ENCODE measurements at places on chromosomes 1 and 21.

GRCh38 chr1:32538887-32539583, at the start of gene ZBTB8A:
Gene ZBTB8A, plus strand, starts transcription at chr1:32539427. Its CDS starts 53,505 bp downstream, at chr1:32592932.
- H3K4me3 ChIP-seq: peak within 1 kb of the TSS; percentile 76
- H3K27me3 ChIP-seq: peaks cover 88% of the 10 kb centered on the region
- H3K4me1 ChIP-seq: peaks cover 8% of the 10 kb centered on the region
- DNase-seq: peak; percentile 14

DNA sequence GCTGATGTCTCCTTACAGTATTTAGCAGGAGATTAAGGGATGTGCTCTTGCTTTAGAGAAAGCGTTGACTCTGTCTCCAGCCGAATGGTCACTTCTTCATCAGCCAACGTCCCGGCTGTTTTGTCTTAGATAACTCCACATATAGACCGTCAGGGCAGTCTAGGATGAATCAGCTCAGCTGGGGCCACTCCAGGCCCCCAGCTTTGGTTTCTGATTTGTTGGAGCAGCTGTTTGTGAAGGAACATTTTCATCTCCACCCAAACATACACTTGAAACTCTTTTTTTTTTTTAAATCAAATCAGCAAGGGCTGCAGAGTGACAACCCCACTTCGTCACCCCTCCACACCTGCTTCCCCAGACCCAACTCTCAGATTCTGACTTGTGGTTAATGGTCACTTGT, 206.1 kb upstream of the GALNT2 start:
- no peak for DNase-seq
- no peak overlapping the region for H3K27ac ChIP-seq
- H3K27me3 ChIP-seq: no peaks in the 10 kb centered on the region
- peaks cover 6% of the 10 kb centered on the region for H3K4me1 ChIP-seq
- H3K4me3 ChIP-seq: no peak overlapping the region

DNA sequence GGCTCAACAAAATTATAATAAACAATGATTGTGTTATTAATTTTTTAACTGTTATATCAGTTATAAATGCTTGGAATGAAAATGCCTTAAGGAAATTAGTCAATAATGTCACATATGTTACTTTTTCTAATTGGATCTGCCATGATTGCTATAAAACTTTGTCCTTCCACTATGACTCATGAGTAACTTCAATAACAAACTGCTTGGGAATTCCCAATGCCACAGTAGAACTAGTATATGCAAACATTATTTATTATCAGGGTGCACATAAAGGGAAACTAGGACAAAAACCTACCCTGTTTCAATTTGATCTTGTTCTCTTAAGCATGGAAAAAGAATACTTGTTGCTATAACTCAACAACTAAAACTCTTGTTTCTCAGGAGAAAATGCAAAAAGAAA, 59.1 kb upstream of the PDC start:
- H3K27me3 ChIP-seq: no peaks in the 10 kb centered on the region
- H3K4me3 ChIP-seq: no peak overlapping the region
- H3K36me3 ChIP-seq: peaks cover 5% of the 10 kb centered on the region
- DNase-seq: no peak
- peaks cover 9% of the 10 kb centered on the region for H3K4me1 ChIP-seq

DNA sequence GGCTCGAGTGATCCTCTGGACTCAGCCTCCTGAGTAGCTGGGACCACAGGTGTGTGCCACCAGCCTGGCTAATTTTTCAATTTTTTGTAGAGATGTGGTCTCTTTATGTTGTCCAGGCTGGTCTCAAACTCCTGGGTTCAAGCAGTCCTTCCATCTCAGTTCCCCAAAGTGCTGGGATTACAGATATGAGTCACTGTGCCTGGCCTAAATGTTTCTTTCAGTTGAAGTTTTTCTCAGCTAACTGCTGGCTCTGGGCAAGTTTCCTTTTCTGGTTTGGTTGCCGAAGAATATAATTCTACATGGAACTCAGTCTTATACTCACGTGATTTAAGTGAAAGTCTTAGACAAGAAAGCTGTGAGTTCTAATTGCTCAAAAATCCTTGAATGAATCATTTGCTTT, 57.0 kb downstream of the SASS6 start:
- peak overlapping the region; percentile 19 for H3K27ac ChIP-seq
- peaks cover 19% of the 10 kb centered on the region for H3K4me1 ChIP-seq
- no peak overlapping the region for H3K4me3 ChIP-seq

DNA sequence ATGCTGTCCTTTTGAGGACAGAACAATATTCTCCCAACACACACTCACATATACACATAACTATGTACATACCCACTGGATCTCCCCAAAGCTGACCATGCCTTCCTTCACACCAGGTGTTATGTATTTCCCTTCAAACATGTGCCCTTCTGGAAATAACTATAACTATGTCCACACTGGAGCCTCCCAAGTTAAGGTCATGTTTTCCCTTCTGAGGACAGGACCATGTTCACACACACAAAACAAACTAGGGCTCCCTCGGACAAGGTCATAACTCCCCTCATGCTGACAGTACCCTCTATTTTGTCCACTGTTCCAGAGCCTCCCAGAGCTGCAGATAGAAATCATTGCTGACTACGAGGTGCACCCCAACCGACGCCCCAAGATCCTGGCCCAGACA, 7.8 kb downstream of the MMACHC start:
- H3K4me1 ChIP-seq: peaks cover 2% of the 10 kb centered on the region
- peak overlapping the region; percentile 3 for H3K27ac ChIP-seq
- H3K4me3 ChIP-seq: no peak overlapping the region
- no peak for DNase-seq
- H3K36me3 ChIP-seq: peaks cover 20% of the 10 kb centered on the region
- no peaks in the 10 kb centered on the region for H3K27me3 ChIP-seq

GRCh38 chr21:41369105-41369919, 7.5 kb downstream of the MX2 start:
- H3K27me3 ChIP-seq: no peaks in the 10 kb centered on the region
- peak; percentile 49 for DNase-seq
- H3K36me3 ChIP-seq: peaks cover 22% of the 10 kb centered on the region
- peak overlapping the region; percentile 90 for H3K27ac ChIP-seq
- peaks cover 59% of the 10 kb centered on the region for H3K4me1 ChIP-seq

DNA sequence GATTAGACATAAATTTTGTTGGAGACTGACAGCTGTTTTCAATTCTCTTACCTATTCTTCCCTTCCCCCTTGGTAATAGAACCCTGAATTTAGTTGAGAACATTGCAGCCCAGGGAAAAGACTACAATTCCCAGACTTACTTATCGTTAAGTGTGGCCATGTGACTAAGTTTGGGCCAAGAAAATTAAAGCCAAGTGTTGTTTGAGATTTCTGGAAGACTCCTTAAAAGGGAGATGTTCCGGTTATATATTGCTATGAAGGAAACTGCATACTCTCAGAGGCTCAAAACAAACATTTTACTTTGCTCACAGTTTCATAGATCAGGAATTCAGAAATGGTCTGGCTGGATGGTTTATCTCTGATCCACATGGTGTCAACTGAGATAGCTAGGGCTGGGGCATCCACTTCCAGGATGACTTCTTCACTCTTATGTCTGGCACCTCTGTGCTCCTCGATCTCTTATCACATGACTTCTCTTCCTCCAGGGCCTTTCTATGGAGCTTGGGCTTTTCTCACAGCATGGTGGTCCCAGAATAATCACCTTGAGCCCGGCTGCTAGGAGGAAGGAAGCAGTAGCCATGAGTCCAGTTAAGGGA, 22.4 kb upstream of the CD34 start:
- no peaks in the 10 kb centered on the region for H3K4me1 ChIP-seq
- no peaks in the 10 kb centered on the region for H3K27me3 ChIP-seq
- H3K36me3 ChIP-seq: no peaks in the 10 kb centered on the region
- H3K4me3 ChIP-seq: no peak overlapping the region
- DNase-seq: no peak

GRCh38 chr1:248872752-248873408, 14.0 kb upstream of the ZNF692 start:
- H3K36me3 ChIP-seq: peaks cover 8% of the 10 kb centered on the region
- peak overlapping the region; percentile 94 for H3K27ac ChIP-seq
- H3K4me3 ChIP-seq: peak overlapping the region; percentile 90

DNA sequence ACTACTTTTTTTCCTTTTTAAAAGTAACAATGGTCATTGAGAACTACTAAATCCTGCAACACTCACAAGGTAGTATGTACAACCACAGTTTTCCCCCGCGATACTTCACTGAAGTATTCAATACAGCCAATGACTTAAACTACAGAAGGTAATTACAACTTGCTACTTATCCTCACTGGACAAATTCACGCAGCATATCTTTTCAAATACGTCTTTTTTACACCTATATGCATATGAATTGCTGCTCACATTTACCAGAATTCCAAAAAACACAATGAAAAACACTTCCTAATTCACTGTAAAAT, 12.4 kb downstream of the NRIP1 start:
- H3K36me3 ChIP-seq: peaks cover 10% of the 10 kb centered on the region
- H3K27ac ChIP-seq: peak overlapping the region; percentile 82
- no peaks in the 10 kb centered on the region for H3K27me3 ChIP-seq
- peak overlapping the region; percentile 78 for H3K4me3 ChIP-seq
- H3K4me1 ChIP-seq: peaks cover 81% of the 10 kb centered on the region

DNA sequence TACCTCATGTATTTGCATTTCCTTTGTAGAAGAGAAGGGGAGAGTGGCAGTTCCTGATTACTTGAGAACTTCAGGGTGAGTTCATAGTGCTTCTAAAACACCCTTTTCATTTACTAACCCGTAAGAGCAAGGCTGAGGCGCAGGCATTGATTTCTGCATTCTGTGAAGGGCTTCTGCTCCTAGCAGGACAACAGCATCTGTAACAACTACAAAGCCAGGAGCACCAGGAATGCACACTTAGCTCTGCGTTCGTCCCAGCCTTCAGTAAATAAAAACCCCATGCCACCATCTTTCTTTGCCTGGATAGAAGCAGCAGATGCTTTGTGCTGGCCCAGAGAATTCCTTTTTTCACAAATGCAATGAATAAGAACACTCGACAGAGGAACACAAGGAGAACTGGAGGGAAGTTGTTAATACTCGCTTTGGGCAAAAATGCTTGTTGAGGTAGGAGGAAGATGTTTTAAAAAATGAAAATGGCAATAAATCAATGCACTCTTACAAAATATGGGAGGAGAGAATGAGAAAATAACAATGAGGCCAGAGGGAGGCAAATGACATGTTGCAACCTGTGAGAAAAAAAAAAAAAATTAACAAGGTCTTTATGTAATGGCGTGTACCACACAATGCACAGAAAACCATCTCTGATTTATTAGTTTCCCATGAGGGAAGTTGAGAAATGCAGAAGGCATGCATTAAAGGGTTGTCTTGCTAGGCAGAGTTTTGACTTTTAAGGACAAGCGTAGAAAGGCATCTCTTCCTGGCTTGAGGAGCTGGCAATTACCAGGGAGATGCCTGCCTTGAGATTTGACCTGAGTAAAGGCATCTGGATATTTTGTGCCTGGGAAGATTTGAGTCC, 418.8 kb downstream of the DISC1 start:
- H3K4me3 ChIP-seq: no peak overlapping the region
- H3K27me3 ChIP-seq: no peaks in the 10 kb centered on the region
- H3K27ac ChIP-seq: no peak overlapping the region
- DNase-seq: no peak

DNA sequence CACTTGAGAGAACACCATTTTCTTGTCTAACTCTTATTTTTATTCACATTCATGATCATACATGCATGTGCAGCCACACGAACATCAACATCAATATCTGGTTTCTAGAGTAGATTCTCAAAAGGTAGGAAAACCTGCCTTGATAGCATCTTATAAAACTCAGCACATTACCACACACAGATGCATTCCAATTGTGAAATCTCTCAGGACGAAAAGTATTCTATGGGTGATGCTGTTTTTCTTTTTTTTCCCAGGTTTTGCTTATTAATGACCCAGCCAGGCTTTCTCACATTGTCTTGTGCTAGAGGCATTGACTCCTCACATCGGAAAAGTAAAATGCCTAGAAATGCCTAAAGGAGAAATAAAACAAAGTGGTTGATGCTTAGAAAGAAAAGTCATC, 562.8 kb downstream of the KIF26B start:
- no peak for DNase-seq
- H3K4me1 ChIP-seq: no peaks in the 10 kb centered on the region
- H3K4me3 ChIP-seq: no peak overlapping the region
- no peaks in the 10 kb centered on the region for H3K27me3 ChIP-seq
- H3K36me3 ChIP-seq: peaks cover 1% of the 10 kb centered on the region

DNA sequence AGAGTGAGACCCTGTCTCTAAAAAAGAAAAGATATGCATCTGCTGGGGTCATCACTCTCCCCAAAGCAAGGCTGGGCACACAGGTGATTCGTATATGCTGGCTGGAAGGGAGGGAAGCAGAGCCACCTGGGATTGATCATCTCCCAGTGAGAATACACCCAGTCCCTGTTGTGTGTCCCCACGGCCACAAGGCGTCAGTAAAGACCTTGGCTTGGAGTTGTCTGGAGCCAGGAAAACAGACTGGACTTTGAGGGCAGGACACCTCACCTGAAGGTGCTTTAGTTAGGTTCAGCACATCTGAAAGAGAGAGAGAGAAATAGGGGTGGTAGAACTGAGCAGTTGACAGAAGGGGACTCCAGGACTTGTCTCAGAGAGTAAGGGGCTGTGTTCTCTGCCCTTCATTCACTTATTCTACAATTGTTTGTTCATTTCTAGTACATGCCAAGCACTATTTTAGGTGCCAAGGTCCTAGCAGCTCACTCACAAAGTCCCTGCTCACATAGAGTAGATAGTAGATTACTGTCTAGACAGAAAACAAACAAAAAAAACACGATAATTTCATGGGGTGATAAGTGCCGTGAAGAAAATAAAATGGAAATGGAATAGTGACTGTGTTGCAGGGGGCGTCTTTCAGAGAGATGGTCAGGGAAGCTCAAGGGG, 13.5 kb downstream of the CITED4 start:
- H3K4me1 ChIP-seq: peaks cover 13% of the 10 kb centered on the region
- H3K36me3 ChIP-seq: no peaks in the 10 kb centered on the region
- no peak overlapping the region for H3K27ac ChIP-seq
- H3K4me3 ChIP-seq: no peak overlapping the region

DNA sequence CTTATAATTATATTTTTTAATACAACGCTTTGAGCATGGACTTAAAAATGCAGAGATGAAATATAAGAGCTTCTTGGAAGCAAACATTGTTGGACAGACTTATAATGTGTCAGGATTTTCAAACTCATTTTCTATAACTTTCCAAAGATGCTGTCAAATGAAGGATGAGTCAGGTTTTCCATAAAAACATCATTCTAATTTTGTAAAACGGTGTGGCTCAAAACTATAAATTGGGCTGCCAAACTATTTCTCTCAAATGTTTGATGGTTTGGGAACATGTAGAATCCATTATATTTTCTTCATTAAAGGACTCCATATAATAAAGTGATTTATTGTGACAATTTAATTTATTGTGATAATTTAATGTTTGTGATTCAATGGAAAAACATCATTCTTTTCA, 511.2 kb downstream of the USP25 start:
- no peak overlapping the region for H3K4me3 ChIP-seq
- H3K27me3 ChIP-seq: no peaks in the 10 kb centered on the region
- H3K27ac ChIP-seq: no peak overlapping the region

Measured in activated naive CD8-positive, alpha-beta T cell treated with anti-CD3 and anti-CD28 coated beads for 36 hours (primary cell).